ENCODE measurements at places on chromosomes 1 and 21. TPM values are rescaled to one million over a fixed set of nuclear protein-coding genes. Genes with fewer than 3 reads are reported as not detected.

- no peak for DNase-seq
Measured at GRCh38 chr1:226166341-226166740, 20.2 kb downstream of the ACBD3 start.

DNA sequence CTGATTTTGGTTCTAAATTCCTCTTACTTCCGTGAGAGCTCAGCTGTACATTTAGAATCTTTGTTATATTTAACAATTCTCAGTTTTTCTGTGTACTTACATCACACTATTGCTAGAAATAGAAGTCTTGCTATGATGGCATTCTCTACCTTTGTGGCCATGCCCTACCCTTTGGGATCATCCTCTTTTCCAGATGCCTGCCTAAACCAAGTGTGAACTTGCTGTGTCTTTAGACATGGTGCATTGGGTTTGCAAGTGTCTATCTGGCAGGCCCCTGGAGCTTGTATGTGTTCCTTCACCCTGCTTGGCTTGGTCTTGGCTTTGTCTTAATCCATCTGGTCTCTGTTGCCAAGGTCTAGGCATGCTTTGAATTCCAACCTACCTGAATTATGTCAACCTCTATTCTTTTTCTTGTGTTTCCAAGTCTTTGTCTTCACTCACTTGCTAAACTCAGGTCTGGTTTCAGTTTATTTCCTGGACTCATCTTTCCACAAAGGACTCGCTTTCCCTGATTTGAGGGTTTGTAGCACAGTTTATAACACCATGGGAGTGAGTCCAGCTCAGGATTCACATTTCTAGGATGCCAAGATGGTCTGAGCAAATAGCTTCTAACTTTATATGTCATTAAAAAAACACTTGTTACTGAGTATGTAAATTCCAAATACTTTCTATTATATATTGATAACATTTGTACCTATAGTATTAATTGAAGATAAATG, 20.6 kb upstream of the APOBEC4 start:
- DNase-seq, result no peak

- no peak for DNase-seq
Measured at GRCh38 chr1:82337635-82338034, 536.9 kb downstream of the ADGRL2 start.

DNA sequence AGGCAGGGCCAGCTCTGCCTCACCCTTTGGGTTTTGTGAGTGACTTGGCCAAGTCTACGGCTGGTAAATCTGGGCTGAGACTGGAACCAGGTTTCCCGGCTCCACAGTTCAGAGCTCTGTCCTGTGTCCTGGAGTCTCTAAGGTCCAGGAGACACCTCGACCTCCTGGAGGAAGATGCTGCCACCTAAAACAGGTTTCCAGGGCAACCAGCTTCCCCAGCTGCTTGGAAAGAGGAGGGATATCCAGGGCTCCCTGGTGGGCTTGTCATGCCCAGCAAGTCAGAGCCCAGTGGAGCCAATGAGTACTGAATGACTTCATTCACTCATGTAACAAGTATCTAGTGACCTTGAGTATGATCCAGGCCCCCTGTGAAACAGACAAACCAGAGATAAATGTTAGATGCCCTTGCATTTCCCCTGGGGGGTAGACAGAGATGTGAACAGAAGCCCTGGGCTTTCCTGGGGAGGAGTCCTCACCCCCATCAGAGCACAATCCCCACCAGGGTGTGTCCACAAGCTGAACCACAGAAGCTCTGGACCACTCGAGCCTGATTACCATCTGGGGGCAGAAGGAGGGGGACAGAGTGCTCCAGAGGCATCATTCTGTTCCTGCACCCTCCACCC, 181.2 kb upstream of the RAB4A start:
- DNase-seq, result no peak

PDXK gene
- total RNA-seq, result 276 TPM

Measured in lung (tissue), 17 donors.